BE2C (cell line): ENCODE measurements at places on chromosomes 13 and 19.

DNA sequence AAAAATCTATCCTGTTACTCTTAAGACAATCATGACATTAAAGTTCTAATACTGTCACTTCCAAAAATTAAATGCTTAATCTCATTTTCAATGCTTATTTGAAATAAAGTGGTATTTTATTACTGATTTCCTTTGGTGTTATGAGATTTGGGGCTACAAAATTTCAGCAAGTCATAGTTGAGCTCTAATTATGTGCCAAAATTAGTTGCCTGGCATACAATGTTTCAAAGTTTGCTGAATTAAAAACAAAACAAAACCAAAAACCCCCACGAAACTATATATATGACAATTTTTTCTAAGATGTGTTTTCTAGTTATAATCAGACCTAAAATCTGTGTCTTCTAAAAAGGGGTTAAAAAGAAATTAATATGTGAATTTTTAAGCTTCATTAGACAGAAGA is 62.2 kb downstream of the KCNRG start:
- DNase-seq, result no peak

DNA sequence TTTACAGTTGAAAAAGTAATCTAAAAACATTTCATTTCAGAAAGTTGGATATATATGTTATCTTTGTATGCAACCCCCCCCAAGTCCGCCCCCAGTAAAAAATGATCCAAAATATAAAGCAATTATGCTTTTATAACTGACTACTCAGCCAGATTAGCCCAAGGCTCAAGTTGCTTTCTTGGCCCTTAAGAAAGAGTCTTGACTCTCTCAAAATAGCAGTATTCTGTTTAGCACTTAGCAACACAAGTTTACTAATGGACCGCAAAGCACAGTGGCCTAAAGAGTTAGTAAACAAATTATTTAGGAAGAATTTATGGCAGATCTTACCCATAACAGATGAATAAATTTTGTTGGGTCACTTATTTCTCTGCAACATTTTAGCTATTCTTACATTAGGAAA is 86.9 kb downstream of the ELF1 start:
- DNase-seq, result no peak

DNA sequence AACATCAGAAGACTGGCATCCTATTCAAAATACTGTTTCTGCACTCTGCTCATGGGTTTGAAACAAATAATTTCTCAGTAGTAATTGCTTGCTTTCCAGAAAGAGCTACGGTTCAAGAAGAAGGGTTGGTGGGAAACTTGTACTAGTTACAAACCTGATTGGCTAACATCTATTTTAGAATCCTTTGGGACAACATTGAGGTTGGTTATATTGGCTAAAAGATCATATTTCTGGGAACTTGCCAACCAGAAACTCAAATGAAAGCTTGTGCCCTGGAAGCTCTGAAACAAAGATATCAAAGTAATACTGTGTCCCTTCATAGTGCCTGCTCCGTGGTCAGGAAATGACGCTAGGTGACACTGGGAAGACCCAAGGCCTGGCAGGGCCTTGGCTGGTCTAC is 141.7 kb downstream of the LACC1 start:
- no peak for DNase-seq

GRCh38 chr19:41746593-41747227 is 8.6 kb upstream of the CEACAM6 start:
- DNase-seq, result peak; percentile 45

DNA sequence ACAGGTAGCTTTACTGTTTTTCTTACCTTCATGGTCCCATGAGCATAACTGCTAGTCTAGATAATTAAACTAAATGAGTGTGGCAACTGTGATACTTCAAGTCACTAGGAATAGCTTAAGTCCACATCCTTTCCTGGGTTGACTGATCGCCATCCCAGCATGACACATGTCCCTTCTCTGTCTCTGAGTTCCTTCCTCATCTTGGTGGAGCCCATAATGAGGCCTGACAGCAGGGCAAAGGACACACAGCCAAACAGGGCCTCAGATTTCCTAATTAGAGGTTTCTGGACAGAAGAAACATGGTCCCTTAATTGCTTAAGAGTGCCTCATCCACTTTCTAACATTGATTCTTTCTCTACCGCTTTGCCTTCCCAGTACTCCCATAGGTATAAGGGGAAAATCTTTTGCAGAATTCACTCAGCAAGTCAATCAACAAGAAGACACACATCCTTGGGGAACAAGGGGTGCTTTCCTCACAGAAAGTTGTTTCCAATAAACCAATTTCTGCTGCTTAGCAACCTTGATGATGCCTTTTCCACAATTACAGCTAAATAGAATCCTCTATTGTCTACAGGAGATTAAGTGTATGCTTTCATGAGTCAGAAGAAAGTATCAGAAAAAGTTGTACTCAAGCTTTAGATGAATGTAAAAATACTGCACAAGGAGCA is 208.3 kb upstream of the SERP2 start:
- no peak for DNase-seq

- no peak for DNase-seq
Measured at GRCh38 chr19:55249841-55250240, 9.0 kb downstream of the PPP6R1 start.
